ENCODE measurements at places on chromosomes 3 and 15.

DNA sequence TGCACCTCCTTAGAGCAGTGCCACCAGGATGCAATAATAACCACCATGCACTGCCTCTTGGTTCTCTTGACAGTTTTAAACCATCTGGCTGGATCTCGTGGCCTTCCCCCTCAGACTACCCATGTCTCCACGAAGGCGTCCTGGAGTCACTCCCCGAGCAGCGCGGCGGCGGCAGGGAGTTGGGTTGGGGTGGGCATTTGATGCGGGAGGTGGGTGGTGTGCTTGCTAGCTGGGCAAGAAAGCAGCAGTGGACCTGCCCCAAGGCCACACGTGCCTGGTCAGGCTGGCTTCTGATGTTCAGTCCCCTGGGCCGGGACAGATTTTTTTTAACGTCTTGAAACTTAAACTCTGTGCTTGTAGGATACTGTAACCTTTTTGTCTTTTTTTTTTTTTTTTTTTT is 3.9 kb upstream of the TTLL3 start:
- DNase-seq = no peak

DNA sequence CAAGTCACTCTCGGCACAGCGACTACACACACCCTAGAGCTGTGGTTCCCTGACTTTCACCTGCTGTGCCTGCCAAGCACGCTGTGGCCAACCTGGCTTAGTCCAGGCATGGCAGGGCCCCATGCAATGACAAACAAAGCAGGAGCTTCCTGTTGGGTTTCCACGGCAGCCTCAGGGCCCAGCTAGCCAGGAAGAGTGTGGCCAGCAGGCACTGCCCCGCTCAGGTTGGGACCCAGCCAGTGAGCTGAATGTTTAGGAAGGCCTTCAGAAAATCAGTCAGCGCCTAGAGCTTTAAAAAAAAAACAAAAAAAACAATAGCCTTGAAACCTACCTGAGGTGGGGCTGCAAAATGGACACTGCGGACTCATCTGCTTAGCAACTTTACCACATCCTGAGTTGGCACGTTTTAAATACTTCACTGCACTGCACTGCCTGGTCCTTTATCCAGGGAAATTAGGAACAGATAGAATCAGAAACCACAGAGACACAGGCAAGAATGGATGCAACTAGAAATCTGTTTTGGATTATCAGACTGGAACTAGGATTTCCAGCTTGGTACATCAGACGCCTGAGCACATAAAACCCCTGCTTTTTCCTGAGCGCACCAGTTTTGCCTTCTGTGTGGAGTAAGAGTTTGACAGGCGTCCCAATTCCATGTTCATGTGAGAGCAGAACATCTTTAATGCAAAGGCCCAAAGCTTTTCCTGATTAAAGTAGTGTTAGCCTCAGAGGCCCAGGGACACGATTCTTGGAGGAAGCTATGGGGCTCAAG is 36.2 kb upstream of the LDHAL6B start:
- DNase-seq = peak; percentile 57

DNA sequence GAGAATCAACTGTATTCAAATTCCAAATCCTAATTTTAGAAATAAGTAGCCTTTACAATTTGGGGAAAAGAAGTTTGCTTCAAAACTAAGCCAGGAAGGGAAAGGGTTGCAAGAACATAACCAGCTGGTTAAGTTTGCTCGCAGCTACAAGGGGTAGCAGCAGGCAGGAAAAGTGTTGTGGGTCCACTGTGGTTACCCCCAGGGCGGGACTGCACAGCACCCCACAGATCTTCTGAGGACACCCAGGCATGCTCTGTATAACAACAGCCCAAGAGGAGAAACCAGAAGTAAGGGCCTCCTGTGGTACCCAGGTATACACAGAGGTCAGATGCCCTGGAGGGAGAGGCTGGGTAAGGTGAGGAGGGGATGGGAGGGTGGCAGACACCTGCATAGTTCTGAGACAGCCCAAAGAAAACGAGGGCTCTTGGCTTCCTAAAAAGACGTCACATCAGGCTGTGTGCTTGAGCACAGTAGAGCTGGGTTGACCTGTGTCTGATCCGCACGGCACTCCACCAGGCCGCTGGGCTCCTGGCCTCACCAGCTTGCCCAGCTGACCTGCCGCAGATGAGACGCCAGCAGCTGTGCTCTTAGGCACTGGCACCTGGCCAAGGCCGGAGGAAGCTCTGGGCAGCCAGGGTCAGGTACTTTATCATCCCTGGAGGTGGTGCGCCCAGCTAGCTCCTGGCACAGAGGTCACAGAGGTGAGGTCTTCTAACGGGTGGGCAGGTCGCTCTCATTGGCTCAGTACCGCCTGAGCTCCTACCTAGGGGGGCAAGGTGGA is 81.8 kb upstream of the SNRPA1 start:
- no peak for DNase-seq

- DNase-seq = peak; percentile 12
Observed at GRCh38 chr3:108662142-108662738, 72.7 kb downstream of the DZIP3 start.

DNA sequence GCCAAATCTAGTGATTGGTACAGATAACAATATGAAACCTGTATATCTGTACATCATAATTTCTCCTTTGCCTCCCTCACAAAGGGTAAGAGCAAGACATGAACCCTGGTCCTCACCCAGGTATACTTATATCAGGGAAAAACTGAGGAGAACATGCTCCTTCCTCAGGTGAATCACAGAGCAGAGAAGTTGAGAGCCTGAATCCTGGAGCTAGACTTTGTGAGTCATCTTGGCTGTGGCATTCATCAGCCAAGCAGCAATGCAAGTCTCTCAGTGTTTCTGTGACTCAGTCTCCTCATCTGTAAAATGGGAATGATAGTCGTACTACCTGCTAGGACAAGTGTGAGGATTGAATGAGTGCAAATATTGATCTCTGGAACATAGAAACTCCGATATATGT is 165.7 kb upstream of the ADAMTS9 start:
- no peak for DNase-seq

DNA sequence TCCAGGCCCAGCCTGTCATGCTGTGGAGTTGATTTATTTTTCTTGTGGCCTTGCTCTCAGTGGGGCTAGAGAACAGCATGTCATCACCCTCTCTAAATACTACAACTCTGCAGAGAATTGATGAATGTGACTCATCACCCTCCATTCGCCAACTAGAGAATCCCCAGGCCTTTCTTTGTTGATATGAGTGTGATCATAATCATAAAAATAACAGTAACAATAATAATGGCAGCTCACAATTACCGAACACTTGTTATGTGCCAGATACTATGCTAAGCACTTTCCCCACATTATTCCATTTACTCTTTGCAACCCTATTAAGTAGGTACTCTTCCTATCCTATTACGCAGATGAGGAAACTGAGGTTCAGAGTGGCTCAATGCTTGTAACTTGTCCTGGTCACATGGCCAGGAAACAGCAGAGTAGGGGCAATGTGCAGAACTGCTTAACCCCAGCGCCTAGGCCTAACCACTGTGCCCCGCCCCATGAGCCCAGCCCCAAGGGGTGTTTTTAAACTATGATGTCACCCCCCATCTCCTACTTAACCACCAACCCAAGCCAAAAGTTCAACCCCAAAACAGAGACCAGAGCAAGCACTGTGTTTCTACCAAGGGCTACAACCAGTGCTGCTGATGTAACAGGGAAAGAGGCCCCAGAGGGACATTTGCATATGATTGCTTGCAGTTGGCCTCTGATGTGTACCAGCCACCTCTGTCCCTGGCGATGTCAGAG is 104.5 kb downstream of the ADCY5 start:
- no peak for DNase-seq

DNA sequence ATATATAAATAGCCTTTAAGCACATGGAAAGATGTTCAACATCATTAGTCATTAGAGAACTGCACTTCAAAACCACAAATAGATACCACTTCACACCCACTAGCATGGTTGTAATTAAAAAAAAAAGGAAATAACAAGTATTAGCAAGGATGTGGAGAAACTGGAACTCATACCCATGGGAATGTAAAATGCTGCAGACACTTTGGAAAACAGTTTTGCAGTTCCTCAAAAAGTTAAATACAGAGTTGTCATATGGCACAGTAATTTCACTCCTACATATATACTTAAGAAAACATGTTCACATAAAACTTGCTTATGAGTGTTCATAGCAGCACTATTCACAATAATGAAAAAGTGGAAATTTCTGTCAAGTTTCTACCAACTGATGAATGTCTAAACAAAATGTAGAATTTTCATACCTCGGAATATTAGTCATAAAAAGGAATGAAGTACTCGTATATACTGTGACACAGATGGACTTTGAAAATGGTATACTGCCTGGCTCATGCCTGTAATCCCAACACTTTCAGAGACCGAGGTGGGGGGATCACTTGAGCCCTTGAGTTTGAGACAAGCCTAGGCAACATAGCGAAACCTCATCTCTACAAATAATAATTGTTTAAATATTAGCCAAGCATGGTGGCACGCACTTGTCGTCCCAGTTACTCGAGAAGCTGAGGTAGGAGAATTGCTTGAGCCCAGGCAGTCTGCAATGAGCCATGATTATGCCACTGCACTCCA is 28.1 kb downstream of the BCL2A1 start:
- DNase-seq = no peak

- DNase-seq = no peak
Observed at GRCh38 chr3:8452112-8452511, 49.5 kb upstream of the LMCD1 start.

DNA sequence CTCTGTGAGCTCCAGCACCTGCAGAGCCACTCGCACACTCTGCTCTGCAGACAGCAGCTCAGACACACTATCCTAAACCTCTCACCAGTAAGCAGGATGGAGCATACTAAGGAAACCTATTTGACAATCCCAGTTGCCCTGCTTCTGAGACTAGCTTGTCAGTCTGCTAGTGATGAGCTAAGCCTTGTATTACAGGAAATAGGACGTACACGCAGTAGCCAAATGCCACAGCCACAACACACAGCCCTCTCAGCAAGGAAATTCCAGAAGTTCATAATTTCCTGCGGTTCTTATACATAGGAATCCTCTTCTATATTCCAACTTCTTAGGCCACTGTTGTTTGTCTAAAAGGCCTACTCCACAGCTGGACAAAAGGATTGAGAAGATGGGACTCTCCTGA is 74.5 kb downstream of the MYLK start:
- DNase-seq = no peak

GRCh38 chr3:57143886-57144459 is 21.2 kb downstream of the IL17RD start:
- no peak for DNase-seq

DNA sequence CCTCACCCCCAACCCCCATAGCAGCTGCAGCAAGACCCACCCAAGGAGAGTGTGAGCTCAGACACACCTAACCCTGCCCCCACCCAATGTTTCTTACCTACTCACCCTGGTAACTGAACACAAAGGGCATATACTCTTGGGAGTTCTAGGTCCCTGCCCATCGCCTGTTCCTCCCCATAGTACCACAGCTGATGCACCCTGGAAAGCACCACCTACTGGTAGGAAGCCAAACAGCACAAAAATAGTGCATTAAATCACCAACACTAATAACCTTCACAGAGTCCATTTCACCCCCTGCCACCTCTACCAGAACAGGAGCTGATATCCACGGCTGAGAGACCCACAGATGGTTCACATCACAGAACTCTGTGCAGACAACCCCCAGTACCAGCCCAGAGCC is 245.2 kb downstream of the EFHB start:
- no peak for DNase-seq

DNA sequence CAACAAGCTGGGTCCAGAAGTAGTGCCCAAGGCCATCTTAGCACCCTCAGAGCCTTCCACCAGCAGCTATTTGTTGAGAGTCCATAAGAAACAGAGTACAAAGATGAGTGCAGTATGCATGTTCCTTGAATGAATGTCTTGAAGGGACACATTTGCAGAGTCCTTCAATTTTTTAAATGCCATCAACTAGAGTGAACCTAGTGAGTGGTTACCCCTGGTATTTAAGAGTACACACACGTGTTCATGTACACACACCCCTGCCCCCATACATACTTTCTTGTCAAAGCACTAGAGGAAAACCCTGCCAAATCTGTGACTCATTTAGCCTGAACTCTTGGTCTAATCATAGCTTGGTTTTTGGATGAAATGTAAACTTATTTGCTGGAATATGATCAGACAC is 84.5 kb upstream of the GALNT15 start:
- no peak for DNase-seq

DNA sequence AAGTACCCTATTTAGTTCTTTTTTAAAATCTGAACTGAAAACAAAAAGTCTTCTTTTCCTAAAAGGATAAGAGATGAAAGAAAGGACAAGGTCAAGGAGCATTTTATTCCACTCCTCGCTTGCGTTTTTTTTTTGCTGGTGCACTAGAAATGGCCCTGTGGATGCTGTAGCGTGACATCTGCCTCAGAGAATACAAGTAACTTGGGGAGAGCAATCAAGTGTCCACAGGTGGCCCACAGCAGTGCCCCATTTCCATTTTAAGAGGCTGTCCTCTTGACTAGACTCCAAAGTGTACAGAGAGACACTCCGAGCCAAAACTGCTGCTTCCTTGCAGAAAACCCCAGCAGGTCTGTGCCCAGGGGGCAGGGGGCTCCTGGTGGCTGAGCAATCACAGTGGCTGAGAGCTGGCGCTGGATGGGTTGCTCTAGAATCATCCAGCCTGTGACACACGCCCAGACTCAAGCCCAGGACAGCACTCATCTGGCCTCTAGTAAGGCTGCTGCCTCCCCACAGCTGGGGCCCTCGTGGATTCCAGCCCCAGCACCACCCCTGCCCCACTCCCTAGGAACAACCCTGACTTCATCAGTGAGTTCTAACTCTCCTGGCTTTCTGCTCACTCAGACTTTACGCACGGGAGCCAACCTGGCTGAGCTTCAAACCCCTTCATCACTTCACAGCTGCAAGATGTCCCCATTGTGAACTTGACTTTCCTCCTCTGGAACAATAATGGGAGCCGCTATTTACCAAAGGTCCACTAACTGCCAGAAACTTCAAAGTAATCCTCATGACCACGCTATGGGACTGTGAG is 71.1 kb upstream of the SPATA12 start:
- DNase-seq = no peak

DNA sequence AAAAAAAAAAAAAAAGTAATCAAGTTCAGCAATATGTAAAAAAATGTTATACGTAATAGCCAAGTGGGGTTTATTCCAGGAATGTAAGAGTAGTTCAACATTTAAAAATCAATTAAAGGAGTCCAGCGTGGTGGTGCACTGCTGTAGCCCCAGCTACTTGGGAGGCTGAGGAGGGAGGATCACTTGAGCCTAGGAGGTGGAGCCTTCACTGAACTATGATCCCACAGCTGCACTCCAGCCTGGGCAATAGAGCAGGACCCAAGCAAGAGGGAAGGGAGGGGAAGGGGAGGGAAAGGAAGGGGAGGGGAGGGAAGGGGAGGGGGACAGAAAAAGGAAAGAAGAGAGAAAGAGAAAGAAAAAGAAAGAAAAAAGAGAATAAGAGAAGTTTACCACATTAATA is 10.7 kb upstream of the TOPBP1 start:
- DNase-seq = no peak

DNA sequence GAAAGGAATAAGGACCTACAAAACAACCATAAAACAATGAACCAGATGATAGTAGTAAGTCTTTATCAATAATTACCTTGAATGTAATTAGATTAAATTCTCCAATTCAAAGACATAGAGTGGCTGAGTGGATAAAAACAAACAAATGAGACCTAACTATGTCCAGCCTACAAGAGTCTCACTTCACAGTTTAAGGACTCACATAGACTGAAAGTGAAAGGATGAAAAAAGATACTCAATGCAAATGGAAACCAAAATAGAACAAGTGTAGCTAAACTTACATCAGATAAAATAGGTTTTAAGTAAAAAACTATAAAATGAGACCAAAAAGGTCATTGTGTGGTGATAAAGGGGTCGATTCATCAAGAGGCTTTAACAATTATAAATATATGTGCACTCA is 21.9 kb upstream of the NR1I2 start:
- DNase-seq = no peak

- no peak for DNase-seq
Observed at GRCh38 chr3:16932877-16933276, 48.1 kb downstream of the PLCL2 start.
